ENCODE measurements at places on chromosomes 7 and 10.

DNA sequence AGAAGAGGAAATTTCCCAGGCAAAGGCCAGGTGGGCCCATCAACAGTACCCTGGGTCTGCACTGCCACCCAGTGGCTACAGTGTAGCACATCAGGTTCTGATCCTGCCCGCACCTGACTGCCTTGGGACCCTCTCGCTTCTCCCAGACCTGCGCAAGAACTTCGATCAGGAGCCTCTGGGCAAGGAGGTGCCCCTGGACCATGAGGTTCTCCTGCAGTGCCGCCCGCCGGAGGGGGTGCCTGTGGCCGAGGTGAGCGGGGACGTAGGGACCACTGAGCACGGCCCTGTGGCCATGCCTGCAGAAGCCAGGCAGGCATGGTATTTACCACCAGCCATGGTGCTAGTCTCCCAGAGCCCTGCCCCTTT lies 33.9 kb upstream of the SLC29A3 start:
- DNase-seq: peak; percentile 83

- DNase-seq: no peak
Measured at GRCh38 chr7:82007315-82007714, 237.5 kb upstream of the HGF start.

GRCh38 chr10:129334266-129334665 lies 132.8 kb upstream of the MGMT start:
- no peak for DNase-seq

DNA sequence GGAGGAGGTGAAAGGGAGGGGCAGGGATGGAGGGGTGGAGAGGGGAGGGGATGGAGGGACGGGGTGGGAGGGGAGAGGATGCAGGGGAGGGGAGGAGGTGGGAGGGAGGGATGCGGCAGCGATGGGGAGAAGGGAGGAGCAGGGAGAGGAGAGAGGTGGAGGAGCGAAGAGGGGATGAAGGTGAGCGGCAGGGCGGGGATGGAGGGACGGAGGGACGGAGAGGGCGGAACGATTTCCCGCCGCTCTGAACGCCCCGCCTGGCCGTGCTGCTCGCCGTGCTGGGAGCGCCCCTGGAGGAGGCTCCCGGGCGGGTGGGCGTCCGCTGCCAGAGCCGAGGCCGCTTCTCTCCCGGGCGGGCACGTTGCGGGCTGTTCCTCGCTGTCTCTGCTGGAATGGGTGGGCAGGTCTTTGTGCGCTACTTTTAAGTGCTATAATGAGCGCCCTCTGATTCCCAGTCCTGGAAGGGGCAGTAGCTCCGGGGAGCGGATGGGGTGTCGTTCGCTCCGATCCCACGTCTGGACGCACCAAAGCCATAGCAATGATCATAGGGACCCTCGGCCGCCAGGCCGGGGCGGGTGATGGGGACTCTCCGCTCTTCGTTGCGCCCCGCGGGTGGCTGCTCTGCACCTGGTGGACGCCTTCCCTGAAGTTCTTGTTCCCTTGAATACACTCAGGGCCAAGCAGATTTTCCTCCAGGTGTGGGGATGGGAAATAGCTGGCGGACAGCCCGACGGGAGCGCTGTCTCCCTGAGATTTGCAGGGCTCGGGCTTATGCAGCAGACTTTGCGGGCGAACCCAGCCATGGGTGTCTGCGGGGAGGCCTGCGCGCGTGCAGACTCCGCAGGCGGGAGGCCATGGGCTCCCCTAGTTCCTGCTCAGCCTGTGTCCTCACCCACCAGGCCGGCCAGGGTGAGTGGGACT lies 81.1 kb upstream of the CPXM2 start:
- no peak for DNase-seq

DNA sequence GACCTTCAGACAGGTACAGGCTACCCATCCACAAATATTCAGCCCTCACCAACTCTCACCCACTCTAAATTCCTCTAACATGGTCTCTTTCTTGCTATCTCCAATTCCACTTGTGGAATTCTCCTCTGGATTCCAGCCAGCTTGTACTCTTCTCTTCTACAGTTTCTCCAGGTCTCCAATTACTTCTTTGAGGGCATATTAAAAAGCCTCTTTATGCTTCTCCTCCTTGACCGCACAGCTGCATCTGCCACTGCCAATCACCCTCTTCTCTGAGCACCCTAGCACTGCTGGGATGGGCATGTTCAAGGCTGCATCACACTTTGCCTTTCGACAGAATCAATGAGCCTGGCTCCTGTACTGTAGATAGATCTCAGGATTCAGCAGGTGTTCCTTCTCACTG lies 101.5 kb upstream of the ANKRD1 start:
- DNase-seq: no peak

GRCh38 chr10:88262591-88263234 lies 320.4 kb downstream of the RNLS start:
- DNase-seq: no peak

DNA sequence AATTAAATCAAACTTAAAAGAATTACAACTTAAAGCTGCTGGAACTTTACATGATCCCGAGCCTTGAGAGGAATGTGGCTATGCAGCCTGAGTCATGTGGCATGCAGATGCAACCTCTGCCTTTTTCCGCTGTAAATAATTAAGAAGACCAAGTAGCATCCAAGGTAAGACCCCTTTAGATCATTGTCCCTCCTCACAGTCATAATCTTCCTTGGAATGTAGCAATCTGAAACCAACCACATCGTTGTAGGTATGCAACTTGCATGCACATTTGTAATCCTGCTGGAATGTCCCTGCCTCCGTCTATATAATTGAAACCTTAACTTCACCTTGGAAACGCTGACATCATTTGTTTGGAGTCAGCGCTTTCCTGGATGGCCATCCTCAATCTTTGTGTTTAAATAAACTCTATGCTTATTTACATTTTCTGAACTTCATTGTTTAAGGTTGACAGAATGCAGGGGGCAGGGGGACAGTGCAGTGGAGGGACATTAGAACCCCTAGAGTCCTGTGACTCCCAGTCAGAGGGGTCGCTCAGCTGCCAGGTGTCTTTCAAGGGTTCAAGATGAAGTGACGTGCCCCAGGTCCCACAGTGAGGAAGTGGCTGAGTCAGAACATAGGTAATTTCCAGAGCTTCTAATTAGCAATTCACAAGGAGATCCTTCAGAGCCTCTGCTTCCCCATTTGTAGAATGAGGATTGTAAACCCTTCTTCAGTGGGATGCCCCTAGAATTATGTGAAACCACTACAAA lies 110.7 kb downstream of the RALA start:
- peak; percentile 59 for DNase-seq

- DNase-seq: no peak
Measured at GRCh38 chr10:95414844-95415485, 124.2 kb upstream of the PDLIM1 start.

- no peak for DNase-seq
Measured at GRCh38 chr10:52446391-52446790, 132.3 kb downstream of the DKK1 start.

DNA sequence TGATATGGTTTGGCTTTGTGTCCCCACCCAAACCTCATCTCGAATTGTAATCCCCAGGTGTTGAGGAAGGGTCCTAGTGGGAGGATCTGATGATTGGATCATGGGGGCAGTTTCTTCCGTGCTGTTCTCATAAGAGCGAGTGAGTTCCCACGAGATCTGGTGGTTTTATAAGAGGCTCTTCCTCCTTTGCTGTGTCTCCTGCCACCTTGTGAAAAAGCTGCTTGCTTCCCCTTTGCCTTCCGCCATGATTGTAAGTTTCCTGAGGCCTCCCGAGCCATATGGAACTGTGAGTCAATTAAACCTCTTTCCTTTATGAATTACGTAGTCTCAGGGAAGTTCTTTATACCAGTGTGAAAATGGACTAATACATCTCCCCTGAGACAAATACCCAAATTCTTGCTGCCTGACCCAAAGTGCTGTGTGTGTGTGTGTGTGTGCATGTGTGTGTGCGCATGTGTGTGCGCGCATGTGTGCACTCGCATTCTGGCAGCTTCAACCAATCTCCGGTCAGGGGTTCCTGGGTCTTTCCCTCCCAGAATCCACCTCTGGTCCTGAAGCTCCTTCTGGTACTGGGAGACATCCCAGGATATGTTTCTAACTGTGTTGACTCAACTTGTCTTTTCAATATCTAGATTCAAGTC lies 98.1 kb upstream of the LRRC4 start:
- DNase-seq: no peak

DNA sequence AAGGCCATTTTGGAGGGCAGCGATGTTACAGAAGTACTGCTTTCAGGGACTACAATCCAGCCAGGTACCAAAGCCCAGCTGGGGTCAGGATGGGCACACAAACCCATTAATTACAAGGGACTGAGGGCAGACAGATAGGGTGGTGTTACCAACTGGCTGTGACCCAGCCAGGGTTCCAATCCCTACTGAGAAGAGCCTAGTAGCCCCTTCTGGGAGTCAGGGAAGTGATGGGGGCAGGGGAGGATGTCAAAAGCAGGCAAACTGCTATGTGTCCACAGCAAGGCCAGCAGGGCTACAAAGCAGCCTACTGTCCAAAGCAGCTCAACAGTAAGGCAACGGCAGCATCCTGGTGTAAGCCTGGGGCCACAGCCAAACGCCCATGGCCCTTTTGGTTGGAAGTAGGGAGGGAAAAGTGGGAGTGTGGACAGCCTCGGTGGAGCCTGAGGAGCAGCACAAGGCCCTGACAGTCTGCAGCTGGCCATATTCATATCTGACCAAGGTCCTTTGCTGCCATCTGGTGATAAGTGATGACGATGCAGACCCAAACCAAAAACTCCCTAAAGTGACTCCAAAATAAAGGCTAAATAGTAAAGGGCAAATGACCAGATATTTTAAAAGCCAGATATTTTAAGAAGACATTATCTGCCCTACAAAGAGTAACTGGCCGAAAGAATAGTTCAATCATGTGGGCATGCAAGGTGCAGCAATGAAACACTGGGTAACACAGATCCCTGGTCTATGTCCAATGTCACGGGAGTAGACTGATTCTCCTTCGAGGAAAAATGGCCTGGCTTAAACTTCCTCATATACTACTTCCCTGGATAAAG lies 56.9 kb downstream of the XPNPEP1 start:
- peak; percentile 26 for DNase-seq

DNA sequence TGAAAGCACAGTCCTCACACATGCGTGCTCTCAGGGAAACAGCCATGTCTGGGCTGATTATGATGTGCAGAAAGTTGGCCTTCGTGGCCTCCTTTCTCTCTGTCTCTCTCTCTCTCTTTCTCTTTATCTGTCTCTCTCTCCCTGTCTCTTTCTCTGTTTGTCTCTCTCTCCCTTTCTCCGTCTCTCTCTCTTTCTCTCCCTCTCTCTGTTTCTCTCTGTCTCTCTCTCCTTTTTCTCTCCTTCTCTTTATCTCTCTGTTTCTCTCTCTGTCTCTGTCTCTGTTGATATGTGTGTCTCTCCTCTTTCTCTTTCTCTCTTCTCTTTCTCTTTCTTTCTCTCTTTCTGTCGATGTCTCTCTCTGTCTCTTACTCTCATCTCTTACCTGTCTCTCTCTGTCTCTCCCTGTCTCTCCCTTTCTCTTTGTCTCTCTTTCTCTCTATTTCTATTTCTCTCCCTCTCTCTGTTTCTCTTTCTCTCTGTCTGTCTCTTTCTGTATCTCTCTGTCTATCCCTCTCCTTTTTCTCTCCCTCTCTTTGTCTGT lies 105.4 kb upstream of the MPP7 start:
- DNase-seq: no peak

- peak; percentile 6 for DNase-seq
Measured at GRCh38 chr7:89238156-89238555, 442.6 kb upstream of the TEX47 start.

- no peak for DNase-seq
Measured at GRCh38 chr7:1738956-1739355, 68.9 kb downstream of the ELFN1 start.

GRCh38 chr10:107767185-107767584 lies 602.7 kb upstream of the SORCS1 start:
- DNase-seq: no peak

- no peak for DNase-seq
Measured at GRCh38 chr10:97650726-97651125, 10.3 kb downstream of the PI4K2A start.

GRCh38 chr7:80359476-80359875 lies 152.4 kb downstream of the GNAT3 start:
- no peak for DNase-seq

DNA sequence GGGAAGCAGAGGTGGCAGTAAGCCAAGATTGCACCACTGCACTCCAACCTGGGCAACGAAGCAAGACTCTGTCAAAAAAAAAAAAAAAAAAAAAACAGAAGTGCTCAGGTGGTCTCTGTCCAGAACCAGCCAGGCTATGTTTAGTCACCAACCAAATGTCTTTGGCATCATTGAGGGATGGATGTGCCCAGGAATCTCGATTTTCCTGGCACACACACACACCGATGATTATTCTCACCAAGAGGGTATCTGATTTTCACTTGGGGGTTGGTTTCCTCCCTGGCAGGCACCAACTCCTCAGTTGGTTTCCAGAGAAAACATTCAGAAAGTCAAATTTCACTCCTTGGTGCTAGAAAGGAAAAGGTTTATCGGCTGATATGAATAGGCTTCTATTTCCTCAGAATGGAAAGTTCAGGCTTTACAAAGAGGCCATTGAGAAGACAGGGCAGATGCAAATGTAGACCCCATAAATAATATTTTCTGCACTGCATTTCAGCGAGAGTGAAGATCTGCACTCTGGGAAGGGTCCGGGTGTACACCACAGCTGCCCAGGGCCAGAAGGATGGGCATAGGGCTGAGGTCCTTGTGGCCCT lies 154.8 kb downstream of the TNS3 start:
- no peak for DNase-seq

GRCh38 chr10:6074489-6075301 lies 12.5 kb upstream of the IL2RA start:
- peak; percentile 58 for DNase-seq

DNA sequence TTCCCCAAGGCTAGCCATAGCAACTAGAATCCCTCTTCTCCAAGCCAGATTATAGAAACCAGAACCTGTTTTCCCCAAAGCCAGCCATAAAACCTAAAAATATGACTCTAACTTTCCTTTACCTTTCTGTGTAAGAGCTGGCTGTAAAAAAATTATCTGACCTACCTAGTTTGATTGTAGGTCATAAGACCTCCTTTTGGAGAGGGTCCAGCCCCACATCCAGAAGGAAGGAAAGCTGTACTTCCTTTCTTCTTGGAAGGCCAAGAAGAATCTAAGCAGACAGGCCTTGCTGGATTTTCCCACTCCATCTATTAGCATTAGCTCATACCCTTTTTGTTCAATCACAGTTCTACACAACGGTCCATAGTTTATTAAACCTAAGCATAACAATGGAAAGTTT lies 1006.3 kb downstream of the SORCS3 start:
- no peak for DNase-seq

- DNase-seq: no peak
Measured at GRCh38 chr7:45027774-45028114, 27.7 kb downstream of the CCM2 start.

GRCh38 chr10:34956756-34957155 lies 133.4 kb downstream of the CUL2 start:
- no peak for DNase-seq
